Activated gamma-delta T cell (primary cell): ENCODE measurements at places on chromosomes 5 and 9.

GRCh38 chr9:133715866-133716563 lies 22.1 kb downstream of the SARDH start:
- no peak for DNase-seq

DNA sequence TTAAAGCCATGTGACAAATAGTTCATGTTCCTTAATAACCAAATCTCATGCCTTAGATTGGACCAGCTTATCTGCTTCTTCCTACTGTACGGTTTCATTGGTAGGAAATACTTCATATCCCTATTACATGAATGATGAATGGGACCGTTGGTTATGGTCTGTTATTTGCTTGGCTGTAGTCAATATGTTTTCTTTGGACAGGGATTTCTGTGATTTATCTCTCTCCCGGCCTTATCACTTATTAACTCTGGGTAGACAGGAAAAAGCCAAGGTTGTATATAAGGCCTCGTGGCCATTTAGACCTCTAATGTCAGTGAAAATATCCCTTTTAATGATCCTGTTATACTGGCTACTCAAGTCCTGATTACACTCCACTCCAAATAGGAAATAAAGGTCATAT lies 330.6 kb downstream of the EBF1 start:
- DNase-seq, result no peak

GRCh38 chr5:141208478-141208877 lies at the start of gene PCDHB12:
Gene PCDHB12, plus strand, starts transcription at chr5:141208719. Its CDS starts 189 bp downstream, at chr5:141208908.
- no peak for DNase-seq

DNA sequence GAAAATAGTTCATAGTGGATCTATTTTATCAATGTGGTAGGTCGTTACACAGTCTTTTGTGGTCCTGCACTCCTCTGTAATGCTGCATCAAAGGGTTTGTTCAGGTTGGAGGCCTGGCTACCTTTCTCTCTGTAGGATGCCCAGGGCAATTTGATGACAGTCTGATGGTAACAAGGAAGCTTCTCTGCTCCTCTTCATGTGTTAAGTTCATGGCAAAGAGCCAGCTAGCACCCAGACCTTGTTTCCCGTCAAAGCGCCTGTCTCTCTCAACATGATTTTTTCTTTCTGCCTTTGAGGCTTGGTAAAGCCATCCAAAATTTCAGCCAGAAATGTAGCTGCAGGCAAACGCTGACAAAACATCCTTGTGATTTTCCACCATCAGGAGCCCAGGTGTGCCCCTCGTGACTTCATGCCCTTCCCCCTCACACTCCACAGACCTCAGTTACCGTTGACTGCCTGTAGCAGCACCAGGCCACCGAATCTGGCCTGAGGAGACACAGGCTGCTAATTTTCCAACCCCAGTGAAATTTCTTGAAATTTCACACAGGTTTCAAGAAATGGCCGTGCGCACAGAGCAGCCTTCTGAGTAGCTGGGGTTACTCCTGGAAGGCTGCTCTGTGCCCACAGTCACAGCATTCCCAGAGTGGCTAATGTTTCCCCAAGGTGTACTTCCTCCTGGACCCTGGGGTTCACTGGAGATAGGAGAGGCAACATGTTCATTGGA lies 292.7 kb downstream of the CWC27 start:
- no peak for DNase-seq

DNA sequence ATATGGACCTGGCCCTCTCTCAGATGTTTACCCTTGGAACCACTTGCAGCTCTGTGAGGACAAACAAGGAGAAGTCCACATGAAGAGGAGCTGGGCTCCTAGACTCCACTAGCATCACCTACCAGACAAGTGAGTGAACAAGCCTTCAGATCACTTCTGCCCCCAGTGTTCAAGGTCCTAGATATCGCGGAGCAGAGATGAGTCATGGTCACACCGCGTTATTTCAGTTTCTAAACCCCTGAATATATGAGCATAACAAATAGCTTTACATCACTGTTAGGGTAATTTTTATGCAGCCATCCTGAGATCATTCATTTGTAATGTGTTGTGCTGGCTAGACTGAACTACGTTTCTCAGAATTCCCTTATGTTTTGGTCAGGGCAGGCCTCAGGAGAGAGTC lies 77.0 kb upstream of the DAP start:
- DNase-seq, result no peak

GRCh38 chr9:120080849-120081248 lies 499.1 kb downstream of the CDK5RAP2 start:
- DNase-seq, result no peak

GRCh38 chr5:138829341-138829740 lies 45.8 kb downstream of the LRRTM2 start:
- no peak for DNase-seq

- no peak for DNase-seq
Measured at GRCh38 chr5:161271816-161272215, 274.7 kb downstream of the GABRB2 start.

DNA sequence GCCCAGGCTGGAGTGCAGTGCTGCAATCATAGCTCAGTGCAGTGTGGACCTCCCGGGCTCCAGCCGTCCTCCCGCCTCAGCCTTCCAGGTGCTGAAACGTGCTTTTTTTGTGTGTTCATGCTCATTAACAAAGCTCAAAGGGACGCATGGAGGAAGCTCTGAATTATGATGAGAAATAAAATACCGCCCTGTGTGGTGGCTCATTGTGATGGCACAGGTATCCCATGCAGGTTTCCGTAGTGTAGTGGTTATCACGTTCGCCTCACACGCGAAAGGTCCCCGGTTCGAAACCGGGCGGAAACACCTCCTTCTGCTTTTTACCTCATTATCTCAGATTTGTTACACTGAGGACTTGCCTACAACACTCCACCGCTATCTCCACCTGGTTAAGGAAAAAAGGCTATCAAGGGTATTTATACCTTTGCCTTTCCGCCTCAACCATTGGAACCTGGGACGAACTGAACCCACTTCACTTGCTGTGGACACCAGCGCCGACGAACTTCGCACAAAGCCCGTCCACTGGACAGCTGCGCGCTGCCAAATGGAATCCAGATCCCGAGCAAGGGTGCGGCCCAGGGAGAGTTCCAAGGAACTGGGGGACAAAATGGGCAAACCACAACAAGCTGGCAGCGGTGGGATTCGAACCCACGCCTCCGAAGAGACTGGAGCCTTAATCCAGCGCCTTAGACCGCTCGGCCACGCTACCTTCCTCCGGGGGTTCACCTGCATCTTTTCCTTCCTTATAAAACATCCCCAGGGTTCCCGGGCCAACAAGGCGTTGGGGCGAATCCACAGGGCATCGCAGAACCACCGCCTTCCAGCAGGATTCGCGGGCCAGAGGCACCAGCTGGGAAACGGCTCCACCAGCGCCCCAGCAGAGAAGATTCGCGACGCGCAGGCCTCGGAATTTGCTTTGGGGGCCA lies 26.3 kb downstream of the OR2V2 start:
- DNase-seq, result no peak

GRCh38 chr5:139571543-139571942 lies 10.4 kb downstream of the UBE2D2 start:
- no peak for DNase-seq

DNA sequence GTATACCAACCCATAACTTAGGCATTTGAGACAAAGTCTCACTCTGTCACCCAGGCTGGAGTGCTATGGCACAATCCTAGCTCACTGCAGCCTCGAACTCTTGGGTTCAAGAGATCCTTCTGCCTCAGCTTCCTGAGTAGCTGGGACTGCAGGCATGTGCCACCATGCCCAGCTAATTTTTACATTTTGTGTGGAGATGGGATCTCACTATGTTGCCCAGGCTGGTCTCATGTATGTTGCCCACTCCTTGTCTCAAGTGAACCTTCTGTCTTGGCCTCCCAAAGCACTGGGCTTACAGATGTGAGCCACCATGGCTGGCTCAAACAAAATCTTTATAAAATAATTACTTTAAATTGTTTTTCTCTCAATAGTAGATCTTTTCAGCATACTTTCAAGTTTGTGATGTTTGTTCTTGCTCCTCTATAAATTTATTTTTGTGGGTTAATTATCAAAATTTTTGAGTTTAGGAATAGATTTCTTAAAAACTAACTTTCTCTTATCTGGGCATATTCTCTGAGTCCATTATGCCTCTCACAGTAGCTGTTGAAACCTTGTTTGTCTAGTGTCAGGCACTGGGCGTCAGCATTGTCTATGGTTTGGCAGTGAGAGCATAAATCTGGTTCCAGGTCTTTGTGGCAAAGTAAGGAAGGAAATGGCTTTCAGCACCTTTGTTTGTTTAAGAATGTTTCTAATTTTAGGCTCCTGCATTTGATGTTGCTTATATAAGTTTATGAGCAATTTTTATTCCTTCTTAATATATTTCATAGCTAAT lies 38.7 kb downstream of the NLN start:
- no peak for DNase-seq

GRCh38 chr9:2060424-2060823 lies 45.3 kb downstream of the SMARCA2 start:
- DNase-seq, result no peak

DNA sequence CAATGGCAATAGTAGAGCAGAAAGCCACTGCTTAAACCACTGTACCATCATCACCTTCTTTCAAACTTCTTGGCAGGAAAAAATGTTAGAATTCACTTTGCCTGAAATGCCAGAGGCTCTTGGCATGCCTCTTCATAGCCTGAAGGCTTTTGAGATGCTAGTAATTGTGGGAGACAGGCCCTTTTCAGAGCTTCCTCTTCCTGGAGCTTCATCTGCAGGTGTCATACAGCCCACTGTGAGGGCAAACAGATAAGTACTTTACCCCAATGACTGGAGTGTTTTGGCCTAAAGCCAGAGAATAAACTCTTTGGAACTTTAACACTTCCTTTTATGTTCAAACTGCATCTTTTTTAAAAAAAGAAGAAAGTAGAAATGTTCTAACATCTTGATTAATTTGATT lies 81.3 kb upstream of the TMEM171 start:
- DNase-seq, result no peak

DNA sequence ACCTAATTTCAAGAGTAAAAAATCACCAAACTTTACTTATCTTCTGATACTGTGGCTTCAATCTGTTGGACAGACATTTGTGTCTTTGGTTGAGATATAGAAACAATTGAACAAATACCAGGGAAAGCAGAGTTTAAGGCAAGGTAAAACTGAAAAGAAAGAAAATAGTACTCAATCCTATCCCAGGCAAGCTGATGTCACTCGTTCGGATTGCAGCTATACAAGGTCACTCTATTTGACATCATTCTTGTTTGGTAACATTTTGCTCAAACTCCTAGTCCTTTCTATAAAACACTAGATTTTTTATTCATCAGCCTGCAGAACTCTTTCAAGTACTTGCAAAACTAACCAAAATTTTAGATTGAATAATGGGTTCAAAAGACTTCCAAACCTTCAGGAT lies 91.9 kb upstream of the ANKRD55 start:
- DNase-seq, result no peak

GRCh38 chr5:135151256-135151655 lies 117.2 kb upstream of the PITX1 start:
- no peak for DNase-seq

DNA sequence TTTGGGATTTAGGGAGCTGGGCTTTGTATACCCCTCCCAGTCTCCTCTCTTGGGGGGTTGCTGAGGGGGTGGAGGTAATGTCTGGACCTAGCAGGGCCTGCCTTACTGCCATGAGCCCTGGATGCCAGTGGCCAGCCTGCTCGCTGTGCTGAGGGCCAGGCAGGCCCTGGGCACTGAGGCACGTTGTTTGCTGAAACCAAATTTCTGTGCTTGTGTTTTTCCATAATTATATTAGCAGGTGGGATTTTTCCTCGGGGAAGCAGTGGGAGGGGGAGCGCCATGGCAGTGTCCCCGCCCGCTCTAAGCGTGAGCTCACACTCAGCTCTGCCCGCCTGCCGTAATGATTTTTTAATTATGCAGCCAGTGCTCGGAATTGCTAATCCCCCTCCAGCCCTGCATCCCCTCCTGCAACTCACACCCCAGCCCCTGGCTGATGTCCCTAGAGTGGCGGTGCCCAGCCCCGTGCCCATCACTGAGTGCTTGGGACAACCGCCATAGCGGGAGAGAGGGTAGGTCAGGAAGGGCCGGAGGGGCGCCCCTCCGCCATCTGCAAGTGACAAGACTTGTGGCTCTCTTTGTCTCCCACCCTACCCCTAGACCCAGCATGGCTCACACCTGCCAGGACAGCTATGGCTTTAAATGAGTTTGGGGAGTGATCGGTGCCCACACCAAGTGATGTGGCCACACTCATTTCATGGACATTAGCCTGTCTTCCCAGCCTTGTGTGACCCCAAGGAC lies 20.9 kb downstream of the CXXC5 start:
- no peak for DNase-seq

GRCh38 chr5:16866795-16867576 lies 69.1 kb downstream of the MYO10 start:
- no peak for DNase-seq

GRCh38 chr5:14464671-14465070 lies 116.9 kb upstream of the OTULINL start:
- no peak for DNase-seq

- DNase-seq, result no peak
Measured at GRCh38 chr9:104863180-104863883, 64.6 kb downstream of the ABCA1 start.

DNA sequence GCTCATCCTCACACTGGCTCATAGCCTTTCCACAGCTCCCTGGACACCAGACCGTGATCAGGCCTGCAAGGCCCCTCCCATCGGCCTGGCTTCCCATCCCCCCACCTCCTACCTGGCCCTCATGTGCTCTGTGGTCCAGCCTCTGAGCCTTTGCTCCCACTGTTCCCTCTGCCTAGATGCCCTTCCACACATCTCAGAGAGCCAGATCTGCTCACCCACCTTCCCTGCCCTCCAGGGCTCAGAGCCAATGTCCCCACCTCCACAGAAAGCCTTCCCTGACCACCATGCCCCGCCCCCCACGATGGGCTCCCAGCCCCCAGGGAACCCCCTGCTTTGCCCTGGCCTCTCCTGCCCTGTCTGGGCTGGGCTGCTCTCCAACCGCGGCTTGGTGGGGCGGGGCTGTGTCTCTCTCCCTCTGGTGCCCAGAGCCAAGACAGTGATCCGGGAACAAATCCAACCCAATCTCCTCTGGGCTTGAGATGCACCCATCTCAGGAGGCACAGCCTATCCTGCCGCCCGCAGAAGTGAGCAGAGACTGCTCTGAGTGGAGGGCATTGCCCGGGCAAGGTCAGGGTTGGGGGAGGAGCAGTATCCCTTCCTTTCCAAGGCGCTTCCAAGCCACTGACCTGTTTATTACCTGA lies 1.6 kb downstream of the NINJ1 start:
- no peak for DNase-seq

DNA sequence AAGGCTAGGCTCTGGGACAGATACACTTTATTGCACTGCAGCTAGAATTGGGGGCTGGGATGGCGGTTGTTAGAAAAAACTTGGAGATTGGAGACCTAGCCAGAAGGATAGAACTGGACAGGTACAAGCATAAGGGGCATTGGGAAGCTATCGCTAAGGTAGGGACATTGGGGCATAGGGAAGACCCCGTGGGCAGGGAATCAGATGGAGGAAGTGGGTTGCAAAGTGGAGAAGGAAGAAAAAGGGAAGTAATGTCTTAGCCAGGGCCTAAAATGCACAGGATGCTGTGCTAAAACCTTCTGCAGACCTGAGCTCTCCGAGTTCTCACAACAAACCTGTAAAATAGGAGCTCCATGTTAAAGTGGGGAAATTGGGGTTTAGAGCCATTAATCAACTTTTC lies 178.2 kb downstream of the ZDHHC21 start:
- no peak for DNase-seq
